ENCODE measurements at places on chromosomes 1 and 21. TPM values are rescaled to one million over a fixed set of nuclear protein-coding genes. Genes with fewer than 3 reads are reported as not detected.

OR2L13 gene
- total RNA-seq: not detected

GRCh38 chr1:201341377-201341776 lies 36.1 kb downstream of the TNNT2 start:
- DNase-seq: no peak

ARL8A gene
- 89.5 TPM for total RNA-seq

- DNase-seq: no peak
Observed at GRCh38 chr1:209850342-209850979, 22.7 kb downstream of the UTP25 start.

DNA sequence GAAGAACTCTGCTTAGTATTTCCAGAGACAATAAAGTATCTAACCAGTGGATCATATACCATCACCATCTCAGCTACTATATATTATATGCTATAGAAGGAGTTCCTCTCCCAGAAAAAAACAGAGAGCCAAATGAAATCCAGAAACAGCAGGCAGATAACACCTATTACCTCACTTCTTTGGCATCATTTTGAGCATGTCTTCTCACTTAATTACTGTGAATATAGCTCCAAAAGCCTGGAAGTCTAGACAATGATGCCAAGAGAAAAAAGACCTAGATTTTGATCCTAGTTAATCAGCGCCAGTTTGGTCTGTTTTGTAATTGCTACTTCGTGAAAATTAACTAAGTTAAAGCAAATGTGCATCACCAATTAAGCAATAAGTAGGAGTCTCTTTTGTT lies 131.3 kb downstream of the EIF4G3 start:
- no peak for DNase-seq

DNA sequence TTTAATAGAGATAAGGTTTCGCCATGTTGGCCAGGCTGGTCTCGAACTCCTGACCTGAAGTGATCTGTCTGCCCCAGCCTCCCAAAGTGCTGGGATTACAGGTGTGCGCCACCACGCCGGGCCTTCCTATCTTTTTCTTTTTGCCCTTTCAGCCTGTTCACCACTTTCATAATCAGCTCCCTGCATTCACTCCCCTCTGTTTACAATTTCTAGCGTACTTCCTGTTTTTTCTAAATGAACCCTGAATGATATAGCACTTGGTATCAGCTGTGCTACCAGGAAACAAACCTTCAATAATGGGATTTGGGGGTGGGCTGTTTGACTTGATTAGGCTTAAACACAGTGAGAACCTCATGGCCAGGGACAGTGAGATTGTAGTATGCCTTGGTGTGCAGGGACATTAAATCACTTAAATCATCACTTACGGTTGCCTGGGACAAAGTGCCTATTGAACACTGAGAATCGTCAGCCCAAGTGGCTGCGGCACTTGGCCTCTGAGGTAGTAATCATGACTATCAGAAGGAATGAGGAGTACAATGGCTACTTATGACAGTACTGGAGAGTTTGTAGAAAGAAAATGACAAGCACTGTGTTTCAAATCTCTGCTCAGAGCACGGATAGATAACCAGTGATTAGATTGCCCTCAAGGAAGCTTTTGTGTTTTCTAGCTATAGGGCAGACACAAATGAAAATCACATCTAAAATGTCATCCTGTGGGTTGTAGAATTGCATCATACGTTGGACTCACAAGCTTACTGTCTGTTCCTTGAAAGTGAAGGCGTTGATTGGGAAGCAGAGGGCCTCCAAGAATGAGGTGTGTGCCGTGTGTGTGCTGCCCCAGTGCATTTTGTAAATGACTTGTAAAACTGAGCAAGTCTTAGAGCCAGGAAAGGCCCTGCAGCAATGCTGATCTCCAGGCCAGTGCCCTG lies 661.8 kb downstream of the MATN1 start:
- no peak for DNase-seq

AADACL3 gene
- not detected for total RNA-seq

RGS8 gene
- total RNA-seq: 0.03 TPM

GRCh38 chr1:227808566-227808965 lies 6.9 kb upstream of the PRSS38 start:
- no peak for DNase-seq

OLFML2B gene
- total RNA-seq: 8.4 TPM

DNA sequence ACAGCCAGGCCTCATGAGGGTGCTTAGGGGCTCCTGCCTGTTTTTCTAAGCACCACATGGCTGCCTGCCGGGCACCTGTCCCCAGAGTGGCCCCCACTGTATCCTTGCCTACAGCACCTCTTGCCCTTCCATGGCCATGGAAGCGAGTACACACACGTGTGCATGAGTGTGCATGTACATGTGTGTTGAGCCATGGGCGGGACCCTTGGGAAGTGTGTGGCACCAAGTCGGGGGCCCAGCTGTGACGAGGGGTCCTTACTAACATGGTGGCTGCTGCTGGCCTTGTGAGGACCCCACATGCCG lies 25.8 kb downstream of the KRTAP10-1 start:
- DNase-seq: no peak

DNA sequence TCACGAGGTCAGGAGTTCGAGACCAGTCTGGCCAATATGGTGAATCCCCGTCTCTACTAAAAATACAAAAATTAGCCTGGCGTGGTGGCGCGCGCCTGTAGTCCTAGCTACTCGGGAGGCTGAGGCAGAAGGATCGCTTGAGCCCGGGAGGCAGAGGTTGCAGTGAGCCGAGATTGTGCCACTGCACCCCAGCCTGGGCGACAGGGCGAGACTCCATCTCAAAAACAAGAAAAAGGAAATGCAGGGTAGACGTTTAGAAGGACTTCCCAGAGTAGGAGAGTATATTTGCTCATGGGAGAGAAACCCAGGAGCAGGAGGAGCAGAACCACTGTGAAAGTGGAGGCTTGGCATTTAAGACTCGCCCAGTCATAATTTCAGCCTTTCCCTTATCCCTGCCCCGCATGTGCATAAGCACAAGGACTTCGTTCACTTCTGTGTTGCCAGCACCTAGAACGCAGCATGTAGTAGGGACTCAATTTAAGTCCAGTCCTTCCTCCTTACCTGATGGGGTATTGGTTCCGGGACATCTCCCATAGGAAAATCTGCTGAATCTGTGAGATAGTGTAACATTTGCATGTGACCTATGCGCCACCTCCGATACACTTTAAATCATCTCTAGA lies 5.2 kb upstream of the MEF2D start:
- no peak for DNase-seq

- no peak for DNase-seq
Observed at GRCh38 chr1:7298145-7298544, 473.0 kb upstream of the VAMP3 start.

NEK7 gene
- total RNA-seq: 73.8 TPM

DNA sequence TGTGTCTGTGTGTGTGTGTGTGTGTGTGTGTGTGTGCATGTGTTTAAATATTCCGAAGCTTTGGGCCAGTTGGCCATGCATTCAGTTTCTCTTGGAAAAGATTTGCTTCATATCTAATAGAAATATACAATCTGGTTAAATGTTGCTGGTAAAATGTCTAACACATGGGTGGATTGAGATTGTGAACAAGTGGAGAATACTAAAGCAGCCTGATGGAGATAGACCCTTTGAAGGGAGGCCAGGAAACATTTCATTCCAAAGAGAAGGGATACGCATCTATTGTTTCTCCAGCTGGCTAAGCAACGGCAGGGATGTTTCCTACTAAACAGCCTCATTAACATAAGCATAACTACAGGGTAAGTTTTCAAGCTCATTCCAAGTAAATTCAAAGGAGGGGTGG lies 257.5 kb upstream of the PTBP2 start:
- DNase-seq: no peak

DNA sequence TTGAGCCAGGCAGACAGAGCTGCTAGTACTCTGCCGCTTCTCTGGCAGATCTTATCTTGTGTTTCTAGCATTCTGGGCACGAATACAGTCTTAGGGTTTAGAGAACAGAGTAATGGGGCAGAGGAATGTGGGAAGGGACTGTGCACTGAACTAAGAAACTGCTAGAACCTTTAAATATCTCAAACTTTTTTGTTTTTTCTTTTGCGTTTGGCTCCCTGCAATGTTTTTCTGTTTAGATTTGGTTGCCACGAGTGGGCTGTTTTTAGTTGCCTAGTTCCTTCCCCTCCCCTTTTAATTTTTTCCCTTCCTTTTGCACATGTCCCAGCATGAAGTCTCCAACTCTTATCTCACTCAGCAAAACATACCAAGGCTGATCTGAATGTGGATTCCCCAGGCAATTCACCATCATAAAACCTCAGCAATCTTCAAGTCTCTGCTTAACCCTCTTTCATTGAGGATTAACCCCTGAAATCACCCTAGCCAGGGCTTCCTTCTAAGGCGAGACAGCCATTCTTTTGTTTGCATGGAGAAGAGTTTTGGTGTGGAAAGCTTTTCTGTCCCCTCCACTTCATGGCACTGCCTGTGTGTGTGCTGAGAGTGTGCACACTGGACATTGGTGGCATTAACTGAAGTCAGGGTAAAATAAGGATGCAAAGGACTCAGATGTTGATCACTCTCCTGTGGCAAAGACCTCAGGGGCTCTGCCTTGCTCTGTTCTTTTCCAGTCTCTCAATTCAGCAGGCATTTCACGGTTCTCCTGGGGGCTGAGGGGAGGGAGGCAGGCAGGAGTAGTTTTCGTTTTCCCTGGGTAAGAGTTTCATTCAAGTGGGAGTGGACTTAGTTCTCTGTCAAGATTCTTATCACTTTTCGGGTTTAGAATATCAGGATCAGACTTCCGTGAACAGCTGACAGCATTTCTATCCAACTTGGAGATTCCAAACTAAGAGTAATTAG lies 2.8 kb upstream of the ATF3 start:
- DNase-seq: no peak

DNA sequence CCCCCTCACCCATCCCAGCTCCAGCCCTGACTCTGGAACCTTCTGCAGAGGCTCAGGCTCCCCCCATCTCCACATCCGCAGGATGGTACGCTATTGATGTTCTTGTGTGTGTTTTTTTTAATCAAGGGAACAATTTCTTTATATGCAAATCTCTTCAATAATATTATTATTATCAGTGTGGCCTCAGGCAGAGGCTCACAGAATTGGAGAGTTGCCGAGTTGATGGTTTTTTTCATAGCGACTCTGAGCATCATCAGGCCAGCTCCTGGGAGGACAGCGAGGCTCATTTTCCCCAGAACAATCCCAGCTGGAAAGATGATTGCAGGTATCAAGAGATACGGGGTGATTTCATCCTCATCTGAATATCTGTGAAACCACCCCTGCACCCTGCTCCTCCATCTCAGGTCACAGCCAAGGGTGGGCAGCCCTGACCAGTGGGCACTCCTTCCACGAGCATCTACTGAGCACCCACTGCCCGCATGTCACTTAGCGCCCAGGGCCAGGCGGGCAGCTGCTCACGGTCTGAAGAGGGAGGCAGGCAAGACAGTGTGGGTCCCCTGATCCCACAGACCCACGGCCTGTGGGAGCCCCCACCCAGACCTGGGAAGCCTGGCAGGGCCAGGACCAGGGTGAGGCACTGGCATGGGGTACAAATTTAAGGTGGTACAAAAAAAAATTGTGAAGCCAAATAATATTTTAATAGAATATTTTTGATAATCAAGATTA lies 245.6 kb upstream of the VAMP3 start:
- no peak for DNase-seq

GRCh38 chr1:31400393-31400792 lies 12.6 kb upstream of the SERINC2 start:
- no peak for DNase-seq

BSND gene
- total RNA-seq: not detected

- DNase-seq: no peak
Observed at GRCh38 chr21:29072873-29073221, 601 bp downstream of the CCT8 start.

GRCh38 chr1:77413541-77414335 lies 131.9 kb downstream of the AK5 start:
- DNase-seq: no peak

- no peak for DNase-seq
Observed at GRCh38 chr1:229753764-229754551, 127.9 kb downstream of the URB2 start.

S100A14 gene
- 56.9 TPM for total RNA-seq

TACSTD2 gene
- total RNA-seq: 19.2 TPM

- DNase-seq: no peak
Observed at GRCh38 chr1:83845437-83846071, 153.4 kb downstream of the TTLL7 start.

DNA sequence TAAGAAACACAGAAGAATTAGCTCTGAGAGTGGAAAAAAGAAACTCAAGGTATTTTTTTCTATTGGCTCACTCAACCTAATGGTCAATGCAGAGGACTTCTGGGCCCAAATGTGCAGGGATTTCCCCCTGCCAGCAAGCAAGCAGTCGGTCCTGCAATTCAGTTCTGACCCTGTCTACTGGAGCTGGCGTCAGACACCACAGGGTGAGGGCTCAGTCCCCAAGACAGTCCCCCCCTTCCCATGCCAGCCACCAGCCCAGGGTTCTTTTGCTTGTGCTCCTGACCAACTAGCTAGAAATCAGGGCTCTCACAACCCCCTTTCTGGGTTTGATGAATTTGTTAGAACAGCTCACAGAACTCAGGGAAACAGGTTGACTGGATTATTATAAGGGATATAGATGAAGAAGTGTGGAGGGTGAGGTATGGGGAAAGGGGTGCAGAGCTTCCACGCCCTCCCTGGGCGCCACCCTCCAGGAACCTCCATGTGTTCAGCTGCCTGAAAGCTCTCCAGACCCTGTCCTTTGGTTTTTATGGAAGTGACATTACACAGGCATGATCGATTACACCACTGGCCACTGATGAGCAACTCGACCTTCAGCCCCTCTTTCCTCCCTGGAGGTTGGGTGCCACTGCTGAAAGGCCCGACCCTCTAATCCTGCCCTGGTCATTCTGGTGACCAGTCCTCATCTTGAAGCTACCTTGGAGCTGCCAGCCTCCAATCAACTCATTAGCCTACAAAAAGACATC lies 22.5 kb upstream of the PWP2 start:
- no peak for DNase-seq

GRCh38 chr1:182724215-182724614 lies 39.8 kb upstream of the RGS8 start:
- DNase-seq: no peak

PSEN2 gene
- 35.2 TPM for total RNA-seq

DNA sequence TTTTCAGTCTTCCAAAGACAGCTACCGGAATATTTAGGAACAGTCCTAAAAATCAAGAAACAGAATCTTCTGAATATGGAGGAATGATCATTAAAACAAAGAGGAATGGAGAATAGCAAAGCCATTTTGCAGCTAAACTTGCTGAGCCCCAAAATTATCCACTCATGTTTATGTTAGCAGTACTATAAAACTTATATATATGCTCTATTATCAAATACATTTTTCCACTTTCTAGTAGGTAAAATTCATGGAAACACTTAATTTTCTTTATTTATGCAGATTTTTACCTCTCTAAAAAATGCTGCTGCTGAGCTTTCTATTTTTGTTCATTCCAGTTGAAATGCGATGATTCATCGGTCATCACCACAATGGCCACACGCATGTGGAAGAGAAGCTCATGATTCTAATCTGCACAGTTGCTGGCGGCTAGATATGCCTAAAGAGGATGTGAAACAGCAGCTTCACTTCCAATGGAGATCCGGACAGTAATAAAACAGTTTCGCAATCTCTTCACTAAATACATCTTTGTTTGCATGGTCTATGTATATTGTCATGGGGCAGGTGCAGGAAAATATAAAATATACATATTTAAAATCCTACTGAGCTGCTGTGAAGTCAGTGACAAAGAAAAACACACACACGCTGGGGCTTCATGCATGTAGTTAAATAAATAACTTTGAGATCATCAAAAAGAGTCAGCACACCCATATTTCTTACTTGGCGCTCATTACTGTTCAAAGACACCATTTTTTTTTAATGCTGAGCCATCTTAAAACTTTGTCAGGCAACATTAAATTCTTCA lies 292.2 kb downstream of the SMYD3 start:
- peak; percentile 56 for DNase-seq

Measured in mucosa of gallbladder (tissue), 1 donor.